Smooth muscle cell of trachea (primary cell): ENCODE measurements at places on chromosomes 11 and 22. TPM values are rescaled to one million over a fixed set of nuclear protein-coding genes. Genes with fewer than 3 reads are reported as not detected.

KIRREL3 gene
- total RNA-seq: 1.6 and 5.1 TPM in 2 replicates

ZP1 gene
- 0.17 TPM in 1 of 2 replicates, not detected in the other for total RNA-seq

HRAS gene
- 49.5 and 62.4 TPM in 2 replicates for total RNA-seq

CSRP3 gene
- total RNA-seq: 0.58 TPM in 1 of 2 replicates, not detected in the other
